NCI-H526 treated with DMSO at 0.1 percent for 48 hours (cell line): ENCODE measurements at places on chromosomes 4 and X.
A peak's percentile ranks its signal among the peaks of the same experiment; 100 is the strongest.

DNA sequence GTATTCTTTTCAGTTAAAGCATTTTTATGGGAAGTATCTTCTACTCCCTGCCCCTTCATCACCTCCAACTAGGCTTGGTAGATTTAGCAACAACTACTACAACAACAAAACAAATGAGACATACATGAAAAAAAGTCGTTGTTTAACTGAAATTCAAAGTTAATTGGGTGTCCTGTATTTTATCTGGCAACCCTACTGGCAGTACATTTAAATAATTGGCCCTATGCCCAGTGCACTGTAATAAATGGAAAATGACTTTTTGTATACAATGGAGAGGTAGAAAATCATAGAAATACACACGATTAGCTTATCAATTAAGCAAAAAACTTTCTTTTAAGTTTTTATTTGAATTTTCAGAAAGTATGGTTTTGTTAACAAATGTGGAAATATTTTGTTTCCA is 21.4 kb upstream of the CLGN start:
- no peak for DNase-seq

DNA sequence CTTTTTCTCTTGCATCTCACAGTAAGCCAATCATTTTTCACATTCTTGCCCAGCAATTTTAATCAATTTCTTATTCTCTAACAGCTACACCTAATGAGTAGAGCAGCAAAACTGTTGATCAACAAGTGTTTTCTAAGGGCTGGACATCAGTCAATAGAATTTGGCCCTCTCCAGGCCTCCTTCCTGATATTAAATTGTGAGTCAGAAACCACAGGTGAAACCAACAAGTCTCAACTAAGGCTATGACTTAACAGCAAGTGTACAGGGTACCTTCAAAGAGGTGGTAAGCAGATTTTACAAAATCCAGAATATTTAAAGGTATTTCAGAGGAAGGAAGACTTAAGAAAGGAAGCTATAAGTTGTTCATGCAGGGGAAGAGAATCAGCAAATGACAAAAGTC is 156.5 kb upstream of the ARHGAP24 start:
- no peak for DNase-seq

- DNase-seq, result no peak
These were observed 95.7 kb downstream of the CPZ start for GRCh38 chr4:8688041-8688907.

GRCh38 chrX:103417933-103418332 is 41.6 kb downstream of the BEX3 start:
- no peak for DNase-seq

DNA sequence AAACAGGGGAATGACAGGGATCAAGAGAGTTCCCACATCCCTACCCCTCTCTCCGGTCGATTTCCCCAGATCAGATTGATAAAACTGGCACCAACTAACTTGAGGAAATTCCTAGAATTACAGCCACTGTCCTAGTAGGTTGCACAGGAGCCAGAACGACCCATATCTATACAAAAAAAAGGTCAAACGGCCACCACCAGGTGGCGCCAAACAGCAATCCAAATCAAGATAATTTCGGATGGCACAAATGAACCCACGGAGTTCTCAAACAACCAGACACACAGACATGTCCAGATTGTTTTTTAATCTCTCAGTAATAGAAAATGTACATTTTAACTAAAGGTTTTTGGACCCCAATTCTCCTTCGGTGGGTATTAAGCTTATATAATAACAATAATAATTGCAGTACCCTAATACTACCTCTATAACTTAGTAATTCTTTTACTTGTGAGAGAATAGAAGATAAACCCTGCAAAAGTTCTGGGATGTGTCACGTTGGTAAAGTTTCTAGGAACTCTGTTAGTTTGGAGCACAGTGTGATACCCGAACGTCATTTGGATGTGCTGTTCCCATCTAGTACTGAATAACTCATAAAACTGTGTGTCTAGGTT is 212.6 kb downstream of the SPOCK3 start:
- peak; percentile 49 for DNase-seq

GRCh38 chr4:3199653-3200422 is 49.1 kb upstream of the MSANTD1 start:
- DNase-seq, result no peak

DNA sequence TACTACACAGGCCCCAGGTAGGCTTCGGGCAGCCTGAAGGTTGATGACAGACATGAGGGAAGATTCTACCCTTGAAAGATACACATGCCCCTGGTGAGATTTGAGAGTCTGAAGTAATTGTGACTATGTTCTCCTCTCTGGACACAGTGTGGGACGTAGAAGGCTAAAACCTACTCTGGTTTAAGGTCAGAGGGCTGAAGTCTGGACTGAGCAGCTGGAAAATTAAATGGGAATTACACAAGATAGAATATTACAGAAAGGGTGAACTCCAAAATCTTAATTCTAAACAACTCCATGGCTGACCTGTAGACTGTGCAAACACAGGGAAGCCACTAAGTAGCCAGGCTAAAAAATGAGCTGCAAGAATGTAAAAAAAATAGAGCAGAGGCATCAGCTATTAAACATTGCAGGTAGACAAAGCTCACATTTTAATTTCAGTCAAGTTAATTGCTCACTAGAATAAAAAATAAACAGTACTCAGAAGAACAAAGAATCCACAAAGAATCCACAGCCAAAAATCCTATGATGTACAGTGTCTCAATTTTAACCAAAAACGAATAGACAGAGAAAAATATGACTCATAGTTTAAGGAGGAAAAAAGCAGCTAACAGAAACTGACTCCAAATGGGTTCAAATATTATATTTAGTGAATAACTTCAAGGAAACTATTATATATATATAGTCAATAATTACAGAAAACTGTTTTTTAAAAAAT is 170.4 kb downstream of the PCDH18 start:
- no peak for DNase-seq

- peak; percentile 28 for DNase-seq
These were observed 126.5 kb downstream of the ADGRA3 start for GRCh38 chr4:22389240-22389870.

- DNase-seq, result no peak
These were observed 269.4 kb downstream of the IL15 start for GRCh38 chr4:141905751-141906150.

GRCh38 chrX:152861116-152861515 is 30.3 kb downstream of the NSDHL start:
- DNase-seq, result no peak

GRCh38 chr4:96194993-96195392 is 355.1 kb downstream of the PDHA2 start:
- DNase-seq, result no peak
